CD8-positive, alpha-beta T cell (primary cell): ENCODE measurements at places on chromosomes 12 and 14. TPM values are rescaled to one million over a fixed set of nuclear protein-coding genes. Genes with fewer than 3 reads are reported as not detected.

DNA sequence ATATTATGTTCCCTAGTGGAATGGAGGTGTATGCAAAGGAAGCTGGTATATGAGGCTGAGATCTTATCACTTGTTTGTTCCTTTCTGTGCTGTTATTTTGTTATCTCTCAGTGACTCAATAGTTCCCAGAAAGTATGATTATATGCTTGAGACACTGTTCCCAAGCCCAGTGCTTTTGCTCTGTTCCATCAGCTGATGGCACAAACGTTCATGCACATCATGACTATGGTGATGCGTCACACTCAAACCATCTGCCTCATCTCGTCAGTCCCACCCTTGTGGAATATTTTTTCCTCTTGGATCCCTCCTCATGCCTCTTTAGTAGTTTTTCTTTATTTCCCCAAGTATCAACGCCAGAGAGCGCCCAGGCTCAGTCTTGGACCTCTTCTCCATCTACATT lies 786.9 kb downstream of the AACS start:
- DNase-seq = no peak

- no peak for DNase-seq
These were observed 29.1 kb downstream of the MTHFD1 start for GRCh38 chr14:64417055-64417770.

DNA sequence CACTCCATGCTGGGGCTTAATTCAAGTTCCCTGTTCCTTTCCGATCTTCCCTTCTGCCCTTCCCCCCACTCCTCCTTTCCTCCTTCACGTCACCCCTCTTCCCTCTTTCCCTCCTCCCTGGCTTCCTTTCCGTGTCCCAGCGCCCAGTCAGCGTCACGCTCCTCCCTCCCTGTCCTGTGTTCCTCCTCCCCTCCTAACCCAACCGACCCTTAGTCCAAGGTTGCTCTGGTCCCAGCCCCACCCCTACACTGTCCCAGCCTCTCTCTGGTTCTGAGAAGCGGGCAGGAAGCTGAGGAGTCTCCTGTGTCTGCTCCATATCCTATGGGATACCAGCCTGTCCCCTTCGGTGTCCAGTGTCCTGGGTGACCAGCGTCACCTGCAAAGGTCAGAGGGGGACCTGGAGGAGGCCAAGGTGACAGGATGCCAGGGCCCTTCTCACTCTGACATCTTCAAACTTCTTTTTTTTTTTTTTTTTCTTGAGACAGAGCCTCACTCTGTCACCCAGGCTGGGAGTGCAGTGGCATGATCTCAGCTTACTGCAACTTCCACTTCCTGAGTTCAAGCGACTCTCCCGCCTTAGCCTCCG lies 56.2 kb upstream of the TSPAN9 start:
- DNase-seq = no peak

The RTL1 gene
- not detected for total RNA-seq

- no peak for DNase-seq
These were observed 201.9 kb upstream of the DIO3 start for GRCh38 chr14:101359221-101360053.

GRCh38 chr14:88252498-88252897 lies 70.6 kb downstream of the KCNK10 start:
- DNase-seq = no peak

The LEMD3 gene
- total RNA-seq = 75.2 TPM

DNA sequence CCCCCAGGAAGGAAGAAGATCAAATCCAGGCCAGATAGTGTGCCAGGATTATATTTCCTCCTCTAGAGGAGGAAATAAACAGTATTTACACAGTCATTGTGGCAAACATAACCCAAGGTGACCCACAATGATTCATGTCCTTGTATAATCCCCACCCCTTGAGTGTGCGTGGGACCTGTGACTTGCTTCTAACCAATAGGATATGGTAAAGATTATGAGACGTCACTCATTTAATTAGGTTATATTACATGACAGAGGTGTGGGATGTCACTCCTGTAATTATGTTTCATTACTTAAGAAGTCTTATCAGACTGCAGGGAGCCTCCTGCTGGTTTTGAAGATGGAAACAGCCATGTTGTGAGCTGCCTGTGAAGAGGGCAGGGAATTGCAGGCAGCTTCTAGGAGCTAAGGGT lies 12.2 kb upstream of the CATSPERB start:
- no peak for DNase-seq

The NDRG2 gene
- 24.8 TPM for total RNA-seq

GRCh38 chr14:56807386-56808109 lies 2.7 kb downstream of the OTX2 start:
- DNase-seq = no peak

- DNase-seq = no peak
These were observed 22.1 kb upstream of the SYCP3 start for GRCh38 chr12:101761350-101761749.

DNA sequence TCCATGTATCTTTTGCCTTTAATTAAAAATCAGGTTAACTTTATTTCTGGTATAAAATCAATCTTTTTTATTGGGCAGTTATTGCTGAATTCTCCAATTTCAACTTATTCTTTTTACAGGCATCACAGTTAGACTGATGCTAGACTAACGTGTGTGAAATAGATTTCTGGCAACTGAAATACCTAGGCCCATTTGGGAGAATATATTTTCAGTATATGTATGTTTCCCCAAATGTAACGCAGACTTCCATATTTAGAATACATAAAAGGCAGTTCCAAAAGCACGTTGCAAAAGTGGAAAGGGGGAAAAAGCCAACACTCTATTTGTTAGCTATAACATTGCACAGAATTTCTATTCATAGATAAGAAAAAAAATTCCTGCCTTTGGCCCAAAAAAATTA lies 297.0 kb downstream of the ATP23 start:
- DNase-seq = no peak

GRCh38 chr12:114003286-114003685 lies 37.2 kb upstream of the RBM19 start:
- DNase-seq = no peak

- DNase-seq = no peak
These were observed 14.9 kb upstream of the SLC6A12 start for GRCh38 chr12:228846-229200.

DNA sequence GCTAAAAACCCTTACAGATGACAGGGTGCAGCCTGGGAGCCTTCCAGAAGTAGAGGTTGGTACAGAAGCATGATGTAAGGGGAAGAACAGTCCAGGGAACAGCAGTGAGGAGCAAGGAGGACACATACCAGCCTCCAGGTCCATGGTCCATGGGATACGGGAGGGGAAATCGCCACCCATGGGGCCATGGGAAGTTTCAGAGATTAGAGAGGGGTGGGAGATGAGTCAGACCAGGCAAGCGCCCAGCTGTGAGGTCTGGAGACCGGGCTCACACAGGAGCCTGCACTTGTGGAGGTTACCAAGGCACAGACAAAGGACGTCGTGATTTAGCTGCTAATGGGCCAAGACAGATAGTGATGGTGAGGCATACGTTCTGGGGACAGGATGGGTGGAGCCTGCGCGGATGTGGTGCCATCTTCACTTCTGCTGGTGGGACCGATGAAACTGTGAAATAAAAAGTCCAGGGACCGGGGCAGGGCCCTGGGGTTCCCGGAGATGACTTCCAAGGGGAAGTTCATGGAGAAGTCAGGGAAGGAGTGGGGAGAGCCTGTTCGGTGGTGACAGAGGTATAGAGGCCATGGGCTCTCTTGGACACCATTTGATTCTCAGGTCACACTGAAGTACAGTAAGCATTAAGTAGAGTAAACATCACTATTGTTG lies 17.7 kb upstream of the LRP1-AS start:
- DNase-seq = no peak

DNA sequence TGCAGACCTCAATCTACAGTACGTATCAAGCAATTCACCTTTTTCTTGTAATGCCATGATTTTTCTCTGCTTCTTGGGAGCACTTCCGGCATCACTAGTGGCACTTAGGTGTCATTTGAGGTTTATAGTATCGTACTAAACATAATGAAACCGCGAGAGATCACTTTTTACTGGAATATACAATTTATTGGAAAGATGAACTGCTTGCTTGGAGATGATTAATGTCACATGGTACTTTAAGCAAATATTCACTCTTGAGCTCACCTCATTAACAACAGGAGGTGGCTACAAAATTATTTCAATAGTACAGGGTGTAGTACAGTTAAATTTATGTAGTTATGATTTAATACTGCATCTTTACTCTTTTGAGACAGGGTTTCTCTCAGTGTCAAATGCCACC lies 11.5 kb downstream of the FUT8 start:
- no peak for DNase-seq

GRCh38 chr14:49892301-49892635 lies 614 bp upstream of the ARF6 start:
- peak; percentile 84 for DNase-seq

The OASL gene
- 34.5 TPM for total RNA-seq

GRCh38 chr12:11920231-11920630 lies 150.5 kb upstream of the BCL2L14 start:
- DNase-seq = no peak

The C12orf50 gene
- 0.22 TPM for total RNA-seq

GRCh38 chr12:20050221-20050620 lies 318.1 kb upstream of the PDE3A start:
- no peak for DNase-seq

GRCh38 chr12:22631863-22632463 lies 7.0 kb downstream of the ETNK1 start:
- no peak for DNase-seq

DNA sequence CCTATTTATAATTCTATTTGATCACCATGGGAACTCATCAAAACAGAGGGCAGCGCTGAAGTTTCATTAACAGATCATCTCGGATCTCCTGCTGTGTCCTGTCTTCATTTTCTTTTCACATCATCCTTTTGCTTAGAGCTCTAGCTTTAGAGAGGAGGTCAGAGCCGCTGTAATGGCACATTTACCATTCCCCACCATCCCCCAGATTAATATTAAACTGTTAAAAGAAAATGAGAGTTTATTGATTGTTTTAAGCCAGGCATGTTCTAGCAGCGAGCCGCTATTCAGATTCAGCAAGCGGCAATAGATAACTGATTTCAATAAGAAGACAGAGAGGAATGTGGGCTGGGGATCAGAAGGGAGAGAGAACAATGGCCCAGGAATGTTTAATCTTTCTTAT lies 308.8 kb downstream of the EGLN3 start:
- DNase-seq = no peak

- DNase-seq = peak; percentile 84
These were observed 3.8 kb downstream of the CCDC88C start for GRCh38 chr14:91413547-91414474.

The CARMIL3 gene
- 0.19 TPM for total RNA-seq

- DNase-seq = no peak
These were observed 30.3 kb downstream of the MIS18BP1 start for GRCh38 chr14:45222485-45223262.

DNA sequence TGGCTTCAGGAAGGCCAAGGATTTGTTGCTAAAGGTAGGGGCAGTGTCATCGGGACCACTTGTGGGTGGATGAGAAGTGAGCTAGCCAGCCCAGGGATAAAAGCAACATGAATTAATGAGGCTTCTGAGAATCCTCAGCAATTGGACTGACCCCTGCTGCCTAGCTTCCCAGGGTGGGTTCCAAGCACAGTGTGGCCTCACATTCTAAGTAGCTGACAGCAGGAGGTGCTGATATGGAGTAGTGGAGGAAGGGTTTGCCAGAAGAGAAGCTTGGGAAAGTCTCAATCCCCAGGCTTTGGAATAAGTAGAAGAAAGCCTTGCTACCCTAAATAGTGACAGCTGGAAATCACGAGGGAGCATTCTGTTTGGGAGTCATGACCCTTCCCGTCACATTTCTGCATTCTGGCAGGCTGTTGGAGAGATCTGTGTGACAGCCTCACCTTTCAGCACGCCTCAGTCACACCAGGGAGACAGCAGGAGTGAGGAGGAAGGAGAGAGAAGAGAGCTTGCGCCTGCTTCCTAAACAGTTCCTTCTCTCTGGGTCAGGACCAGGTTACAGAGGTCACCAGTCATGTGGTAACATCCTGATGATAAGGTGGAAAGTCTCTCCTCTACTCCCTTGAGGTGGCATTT lies 31.2 kb downstream of the DACT1 start:
- no peak for DNase-seq

The INSM2 gene
- total RNA-seq = not detected

The LRRC43 gene
- total RNA-seq = 0.38 TPM

DNA sequence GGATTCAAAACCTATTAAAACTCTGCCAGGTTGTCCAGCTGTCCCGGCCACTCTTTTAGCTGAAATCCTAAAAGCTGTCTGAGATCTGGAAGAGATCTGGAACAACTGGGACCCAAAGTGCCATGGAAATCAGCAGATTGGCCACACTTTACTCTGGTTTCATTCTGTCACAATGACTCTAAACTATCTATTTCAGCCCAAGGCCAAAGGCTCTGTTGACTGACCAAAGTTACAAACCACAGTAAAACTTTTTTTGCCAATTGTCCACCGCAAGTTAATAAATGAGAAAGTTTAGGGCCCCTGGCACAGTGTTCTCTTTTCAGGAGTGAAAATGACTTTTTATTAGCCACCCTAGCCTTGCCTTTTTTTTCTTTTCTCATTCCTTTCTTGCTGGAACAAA lies 113.4 kb upstream of the CPM start:
- DNase-seq = no peak

The TSPAN19 gene
- total RNA-seq = not detected

The GALNT16 gene
- total RNA-seq = not detected

- no peak for DNase-seq
These were observed 4.8 kb downstream of the YBX3 start for GRCh38 chr12:10718279-10718821.

DNA sequence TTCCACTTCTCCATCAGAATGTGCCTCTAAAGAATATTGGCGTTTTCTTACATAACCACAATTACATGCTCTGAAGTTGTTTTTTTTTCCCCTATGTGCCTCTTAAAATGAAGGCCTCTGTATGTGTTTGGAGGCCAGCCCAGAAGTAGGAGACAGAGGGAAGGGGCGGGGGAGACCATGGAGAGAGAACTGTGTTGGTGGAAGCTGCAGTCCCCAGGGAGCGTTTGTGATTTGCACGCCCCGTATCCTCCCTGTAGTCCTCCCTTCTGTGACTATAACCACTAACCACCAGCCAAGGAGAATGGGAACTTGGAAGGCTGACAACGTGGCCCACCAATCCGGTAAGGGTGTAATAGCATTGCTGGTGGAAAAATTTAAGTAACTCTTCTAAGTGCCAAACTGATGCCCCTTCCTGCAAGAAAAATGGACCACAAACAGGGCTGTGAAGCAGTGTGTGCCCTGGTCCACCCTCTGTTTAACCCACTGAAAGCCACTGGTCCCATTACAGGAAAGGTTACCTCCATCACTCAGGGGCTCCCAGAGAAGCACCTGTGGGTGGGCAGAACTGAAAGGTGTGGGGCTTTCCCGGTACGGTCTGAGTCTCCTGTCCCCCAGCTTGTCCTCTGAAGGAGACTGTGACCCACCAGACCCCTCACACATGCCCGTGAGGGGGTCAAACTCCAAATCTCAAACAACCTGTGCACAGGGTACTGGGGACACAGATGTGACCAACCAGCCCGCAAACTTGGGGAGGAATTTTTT lies 36.8 kb downstream of the CCDC88C start:
- no peak for DNase-seq

- no peak for DNase-seq
These were observed 745 bp upstream of the PPP1R36 start for GRCh38 chr14:64549016-64549415.

The MED13L gene
- total RNA-seq = 157 TPM
